Amniotic stem cell (primary cell): ENCODE measurements at places on chromosomes 2 and 18.

GRCh38 chr18:48335829-48336228, 73.4 kb downstream of the ZBTB7C start:
- DNase-seq: no peak

- no peak for DNase-seq
These were observed 188.7 kb upstream of the TWIST2 start for GRCh38 chr2:238659231-238659630.

DNA sequence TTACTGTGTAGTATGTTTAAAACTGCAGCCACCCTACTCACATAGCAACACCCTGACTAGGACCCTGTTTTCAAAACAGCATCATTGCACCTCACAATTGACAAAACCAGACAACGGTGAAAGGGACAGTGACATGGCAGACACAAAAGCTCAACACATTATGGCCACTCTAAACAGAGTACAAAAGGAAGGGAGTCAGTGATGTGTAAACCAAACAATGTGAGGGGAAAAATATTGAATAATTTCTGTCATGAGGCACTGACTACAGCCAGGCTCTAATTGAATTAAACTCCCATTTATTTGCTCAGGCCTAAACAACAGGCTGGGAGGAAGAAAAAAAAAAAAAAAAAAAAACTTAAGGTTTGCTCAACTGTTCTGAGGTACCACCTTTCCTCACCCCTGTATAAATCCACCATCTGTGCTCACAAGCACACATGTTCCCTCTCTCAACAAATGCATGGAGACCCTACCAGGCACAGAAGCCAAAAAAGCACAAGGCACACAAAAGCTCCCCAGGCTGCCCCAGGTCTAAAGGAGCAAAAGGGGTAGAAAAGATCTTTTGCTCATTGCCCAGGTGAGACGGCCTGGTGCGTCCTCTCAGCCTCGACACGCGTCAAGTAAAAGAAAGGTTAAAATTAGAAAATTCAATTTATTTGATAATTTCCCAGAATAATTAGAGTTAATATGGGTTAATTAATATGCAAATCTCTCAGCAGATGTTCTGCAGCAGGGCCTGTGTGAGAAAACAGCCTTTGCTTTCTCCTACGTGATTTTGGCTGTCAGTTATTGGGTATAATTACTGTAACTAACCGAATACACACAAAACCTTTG, 80.9 kb downstream of the ZEB2 start:
- DNase-seq: no peak

GRCh38 chr2:86831537-86831936, 30.1 kb downstream of the CD8B start:
- no peak for DNase-seq

DNA sequence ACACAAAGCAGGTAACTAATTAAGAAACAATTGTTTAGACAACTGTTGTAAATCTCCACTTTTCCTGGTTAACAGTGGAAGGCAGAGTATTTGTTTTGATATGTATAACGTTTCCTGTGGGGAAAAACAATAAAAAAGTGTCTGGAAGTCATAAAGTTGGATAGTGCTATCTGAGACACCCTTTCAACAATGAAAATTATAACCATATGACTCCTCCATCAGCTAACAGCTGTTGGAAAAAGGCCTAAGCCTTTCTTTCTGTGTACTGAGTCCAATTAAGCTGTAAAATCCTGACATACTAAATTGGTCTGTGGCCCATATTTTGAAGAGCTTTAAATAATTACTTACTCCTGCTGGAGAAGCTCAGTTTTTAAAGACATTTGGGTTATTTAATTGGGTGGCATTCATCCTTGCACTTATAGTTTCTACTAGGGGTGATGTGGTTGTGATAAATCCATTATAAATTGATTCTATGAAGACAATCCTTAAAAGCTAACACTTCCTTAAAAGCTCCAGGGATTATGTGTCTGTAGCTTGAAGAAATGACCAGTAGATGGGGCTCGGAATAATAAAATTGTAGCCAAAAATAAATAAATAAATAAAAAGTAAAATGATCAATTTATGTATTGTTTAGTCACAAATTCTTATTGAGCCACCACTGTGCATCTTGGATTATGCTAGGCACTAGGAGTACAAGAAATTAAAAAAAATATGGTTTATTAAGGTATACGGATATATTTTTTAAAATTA, 698.1 kb upstream of the NXPH2 start:
- no peak for DNase-seq

GRCh38 chr2:54380670-54381069, 75.5 kb upstream of the SPTBN1 start:
- DNase-seq: no peak

DNA sequence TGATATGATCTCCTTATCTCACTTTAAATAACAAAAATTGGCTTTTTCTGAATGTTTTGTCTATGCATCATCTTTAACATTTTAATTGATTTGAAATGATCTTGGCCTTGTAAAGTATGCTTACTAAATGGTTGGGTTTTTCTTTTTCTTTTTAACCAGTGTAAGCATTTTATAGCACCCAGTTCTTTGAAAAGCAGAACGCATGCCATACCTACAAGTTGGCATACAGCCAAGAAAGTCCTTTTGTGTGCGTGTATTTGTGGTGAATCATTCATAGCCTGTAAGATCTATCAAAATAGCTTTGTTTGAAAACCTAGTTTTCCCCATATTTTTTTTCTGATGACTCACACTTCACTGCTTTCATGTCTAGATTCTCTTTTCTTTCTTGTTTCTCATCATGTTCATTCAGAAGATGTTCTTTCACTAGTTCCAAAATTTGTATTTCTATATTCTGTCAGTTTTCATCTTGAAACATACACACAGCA, 4.1 kb upstream of the VRK2 start:
- peak; percentile 24 for DNase-seq

GRCh38 chr2:222290736-222291484, 7.9 kb downstream of the PAX3 start:
- peak; percentile 42 for DNase-seq

DNA sequence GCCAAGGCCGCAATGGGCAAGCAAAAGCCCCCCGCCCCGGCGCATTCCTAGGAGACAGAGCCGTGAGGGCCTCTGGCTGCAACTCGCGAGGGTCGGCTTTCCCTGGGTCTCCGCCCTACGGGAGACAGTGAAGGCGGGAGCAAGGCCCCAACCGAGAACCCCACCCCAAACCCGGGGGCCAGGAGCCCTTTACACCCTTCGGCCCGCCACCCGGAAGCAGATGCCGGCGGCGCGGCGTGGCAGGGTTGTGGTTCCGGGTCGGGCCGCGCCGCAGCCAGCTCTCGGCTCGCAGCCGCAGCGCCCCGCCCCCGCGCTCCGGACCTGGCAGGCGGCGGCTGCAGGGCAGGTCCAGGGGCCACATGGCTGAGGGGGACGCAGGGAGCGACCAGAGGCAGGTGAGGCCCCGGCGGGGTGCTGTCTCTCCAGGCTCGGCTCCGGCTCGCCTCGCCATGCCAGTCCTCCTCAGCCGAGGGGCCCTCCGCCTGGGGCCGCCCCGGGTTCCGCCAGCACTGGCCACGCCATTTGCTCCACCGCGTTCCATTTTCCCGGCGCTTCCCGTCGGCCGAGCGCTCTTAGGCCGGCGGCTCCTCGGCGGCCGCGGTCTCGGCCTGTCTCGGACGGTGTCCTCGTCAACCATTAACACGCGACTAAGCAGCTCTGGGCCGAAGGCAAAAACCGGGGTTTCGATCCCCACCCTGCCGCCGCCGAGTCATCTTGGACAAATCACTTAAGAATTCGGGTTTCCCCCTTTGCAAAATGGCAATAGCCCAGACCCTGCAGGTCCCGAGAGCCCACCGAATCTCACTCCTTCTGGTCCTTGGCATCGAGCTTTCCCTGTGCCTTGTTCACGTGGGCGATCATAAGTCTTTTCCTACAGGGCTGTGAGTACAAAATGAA, at the start of gene IMPACT:
IMPACT (plus strand) TSS at position 273 of the 897 bp plus-strand sequence; CDS start at position 360, 87 bp downstream.
- DNase-seq: peak; percentile 44

- no peak for DNase-seq
These were observed 128.7 kb downstream of the NFATC1 start for GRCh38 chr18:79524181-79525078.

GRCh38 chr2:70960833-70961647, 17.4 kb upstream of the ANKRD53 start:
- no peak for DNase-seq

DNA sequence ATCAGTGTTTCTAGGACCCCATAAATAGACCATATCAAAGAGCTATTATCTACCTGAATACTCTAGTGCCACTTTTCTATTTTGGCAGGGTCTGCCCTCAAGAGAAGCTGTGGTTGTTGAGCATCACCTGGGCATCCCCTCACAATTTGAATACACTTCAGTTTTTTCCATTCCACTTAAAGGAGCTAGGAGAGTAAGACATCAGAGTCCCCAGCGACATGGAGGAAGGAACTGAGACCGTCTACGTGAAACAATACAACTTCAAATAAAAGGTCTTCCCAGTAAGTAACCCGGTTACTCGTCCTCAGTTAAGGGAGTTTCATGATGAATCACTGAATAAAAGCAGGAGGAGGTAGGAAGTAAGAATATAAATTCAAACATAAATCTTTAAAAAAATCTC, 206.7 kb downstream of the AFF3 start:
- no peak for DNase-seq

DNA sequence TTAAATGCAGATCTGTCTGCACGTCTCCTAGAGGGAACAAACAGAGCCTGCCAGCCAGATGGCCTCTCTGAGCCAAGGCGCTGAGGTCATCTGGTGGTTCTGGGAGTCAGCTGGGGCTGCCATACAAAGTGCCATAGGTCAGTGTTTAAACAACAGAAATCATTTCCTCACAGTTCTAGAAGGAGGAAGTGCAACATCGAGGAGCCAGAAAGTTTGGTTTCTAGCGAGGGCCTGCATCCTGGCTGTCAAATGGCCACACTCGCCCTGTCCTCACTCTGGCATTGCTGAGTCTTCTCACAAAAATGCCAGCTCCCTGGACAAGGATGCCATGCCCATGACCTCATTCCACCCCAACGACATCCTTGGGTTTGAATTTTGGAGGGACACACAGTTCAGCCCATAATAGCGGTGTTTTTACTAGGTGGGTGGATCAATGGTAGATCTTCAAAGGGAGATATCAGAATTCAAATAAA, 59.6 kb downstream of the MYT1L start:
- DNase-seq: no peak

DNA sequence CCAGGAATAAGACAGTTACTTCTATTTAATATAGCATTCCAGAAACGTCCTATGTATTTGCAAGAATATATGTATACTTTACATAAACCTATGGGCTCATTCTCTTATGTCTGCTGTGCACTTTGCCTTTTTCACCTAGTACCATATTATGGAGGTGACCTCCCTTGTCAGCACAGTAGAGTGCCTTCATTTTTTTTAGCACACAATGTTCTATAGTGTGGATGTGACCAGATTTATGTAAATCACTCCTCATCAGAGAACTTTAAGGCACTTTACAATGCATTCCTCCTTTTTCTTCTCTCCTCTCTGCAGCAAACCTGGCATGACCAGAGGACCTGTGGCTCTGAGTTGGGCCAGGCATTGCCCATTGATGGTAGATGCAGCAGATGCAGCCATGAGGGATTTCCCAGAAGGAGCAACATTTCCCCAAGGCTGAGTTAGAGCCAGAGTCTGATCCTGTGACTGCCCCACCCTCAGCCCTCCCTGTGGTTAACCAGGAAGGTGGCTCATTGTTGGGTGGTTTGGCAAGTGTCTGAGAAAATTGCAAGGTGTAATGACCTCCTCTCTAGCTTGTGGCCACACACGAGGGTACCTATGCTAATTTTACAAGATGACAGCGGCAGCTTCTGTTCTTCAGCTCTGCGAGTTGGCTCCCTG, 76.5 kb upstream of the DLX2 start:
- DNase-seq: no peak

- no peak for DNase-seq
These were observed 84.3 kb upstream of the MAP4K4 start for GRCh38 chr2:101613056-101613704.

GRCh38 chr2:124025891-124026434, 876 bp downstream of the CNTNAP5 start:
- no peak for DNase-seq

DNA sequence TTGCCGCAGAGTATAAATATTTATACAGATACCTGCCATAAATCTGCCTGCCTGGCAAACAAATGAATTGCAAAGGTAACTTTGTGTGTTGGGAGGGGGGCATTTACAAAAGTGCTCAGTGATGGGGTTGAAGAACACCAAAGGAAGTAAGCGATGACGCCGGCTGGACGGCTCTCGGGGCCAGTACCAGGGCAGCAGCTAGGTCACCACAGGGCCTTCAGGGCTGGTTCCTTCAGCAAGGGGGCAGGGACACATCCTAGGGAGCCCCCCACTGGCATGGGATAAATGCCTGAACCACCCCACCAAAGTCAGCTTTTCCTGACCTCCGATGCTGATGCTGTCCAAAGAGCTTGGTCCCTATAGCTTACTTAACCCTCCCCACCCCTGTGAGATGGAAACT, 190.4 kb downstream of the CELF4 start:
- DNase-seq: no peak

DNA sequence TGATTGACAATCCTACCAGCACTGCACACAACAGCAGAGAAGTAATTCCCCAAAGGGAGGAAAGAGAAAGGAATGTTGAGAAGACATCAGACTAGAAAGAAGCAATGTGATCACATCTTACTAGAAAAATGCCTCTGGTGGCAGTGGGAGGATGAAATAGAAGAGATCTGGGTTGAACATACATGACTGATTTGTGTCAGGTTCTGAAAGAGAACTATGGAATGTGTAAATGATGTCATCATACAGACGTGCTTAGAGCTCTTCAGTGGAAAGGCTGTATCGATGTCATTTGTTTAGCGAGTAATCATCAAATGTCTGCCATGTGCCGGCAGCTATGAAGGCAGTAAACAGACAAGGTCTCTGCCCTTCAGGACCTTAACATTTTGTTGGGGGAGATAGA, 24.9 kb downstream of the GORASP2 start:
- no peak for DNase-seq

GRCh38 chr2:9692456-9693195, 61.8 kb upstream of the YWHAQ start:
- no peak for DNase-seq

DNA sequence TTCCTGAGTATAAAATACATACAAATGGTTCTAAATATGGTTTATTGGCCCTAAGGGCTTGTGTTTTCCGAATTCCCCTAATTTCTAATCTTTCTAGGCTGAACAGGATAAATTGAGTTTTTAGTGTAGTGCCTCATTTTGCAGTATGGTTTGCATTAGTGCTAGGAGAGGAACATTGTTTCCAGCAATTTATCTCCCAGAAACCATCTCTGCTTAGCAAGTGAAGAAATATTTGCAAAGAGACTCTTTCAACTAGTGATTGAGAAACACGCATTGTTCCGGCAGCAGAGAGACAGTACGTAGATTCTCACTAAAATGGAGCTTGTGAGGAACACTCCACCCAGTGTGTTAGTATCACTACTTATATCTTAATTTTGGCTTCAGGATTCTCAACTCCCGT, 177.8 kb upstream of the EPAS1 start:
- no peak for DNase-seq

- DNase-seq: no peak
These were observed 14.7 kb upstream of the BCL11A start for GRCh38 chr2:60567919-60568768.

GRCh38 chr2:68832233-68832869, 38.8 kb downstream of the BMP10 start:
- no peak for DNase-seq

DNA sequence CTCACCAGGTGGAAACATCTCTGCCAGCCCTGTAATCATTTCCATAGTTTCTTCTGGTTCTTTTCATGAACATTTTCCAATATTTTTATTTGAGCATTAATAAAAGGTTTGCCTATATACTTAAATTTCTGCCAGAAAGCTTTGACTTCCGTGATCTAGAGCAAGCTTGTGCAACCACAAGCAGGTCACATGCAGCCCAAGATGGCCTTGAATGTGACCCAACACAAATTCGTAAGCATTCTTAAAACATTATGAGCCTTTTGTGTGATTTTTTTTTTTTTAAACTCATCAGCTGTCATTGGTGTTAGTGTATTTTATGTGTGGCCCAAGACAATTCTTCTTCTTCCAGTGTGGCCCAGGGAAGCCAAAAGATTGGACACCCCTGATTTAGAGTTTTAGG, 51.6 kb downstream of the NEDD4L start:
- no peak for DNase-seq
